AG09309 (cell line): ENCODE measurements at places on chromosomes 12 and 14.

DNA sequence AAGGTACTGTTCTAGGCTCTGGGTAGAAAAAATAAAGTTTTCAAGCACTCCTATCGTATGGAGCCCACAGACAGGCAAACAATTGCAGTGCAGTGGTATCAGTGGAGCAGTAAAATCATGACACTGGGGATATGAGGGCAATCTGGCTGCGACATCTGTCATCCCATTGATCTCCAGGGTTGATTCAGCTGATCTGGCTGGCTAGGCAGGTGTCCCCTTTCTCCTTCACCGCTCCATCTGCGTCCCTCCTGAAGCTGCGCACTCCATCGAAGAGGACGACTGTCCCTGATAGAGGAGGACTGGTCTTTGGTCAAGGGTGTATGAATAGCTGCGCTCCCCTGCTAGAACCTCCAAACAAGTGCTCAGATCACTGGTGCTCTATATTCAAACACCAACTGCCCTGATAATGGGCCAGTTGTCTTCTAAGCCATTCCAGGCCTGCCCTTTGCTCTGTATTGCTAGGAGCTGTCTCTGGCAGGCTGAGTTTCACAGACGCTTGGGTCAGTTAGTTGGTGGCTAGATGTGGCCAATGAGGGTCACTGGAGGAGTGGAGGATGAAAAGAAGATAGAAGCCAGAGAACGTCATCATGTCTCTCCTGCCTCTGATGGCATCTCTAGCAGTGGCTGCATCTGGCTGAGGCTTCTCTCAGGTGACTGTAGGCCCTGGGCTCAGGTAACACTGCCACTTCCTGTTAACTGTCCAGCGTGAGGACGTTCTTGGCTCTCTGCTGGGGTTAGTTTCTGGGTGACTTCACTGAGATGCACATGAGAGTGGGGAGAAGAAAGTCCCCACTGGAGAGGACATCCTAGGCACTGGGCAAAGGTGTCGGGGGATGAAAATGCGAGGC lies 205.0 kb upstream of the FOXN3 start:
- DNase-seq = no peak

DNA sequence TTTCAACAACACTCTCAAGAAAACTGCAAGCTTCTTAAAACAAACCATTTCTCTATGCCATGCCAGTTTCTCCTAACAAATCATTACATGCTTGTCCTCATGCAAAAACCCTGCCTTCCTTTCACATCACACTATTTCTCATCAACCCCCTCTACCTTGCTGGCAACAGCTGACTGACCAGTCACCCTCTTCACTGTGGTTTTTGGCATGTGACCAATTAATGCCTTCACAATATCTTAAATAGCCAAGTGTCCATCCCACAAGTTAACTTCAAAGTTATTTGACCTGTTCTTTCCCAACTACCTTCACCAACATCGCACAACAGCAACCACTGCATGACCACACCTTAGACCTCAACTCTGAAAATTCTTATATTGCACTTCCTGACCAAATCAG lies 159.6 kb downstream of the CEP128 start:
- DNase-seq = no peak

DNA sequence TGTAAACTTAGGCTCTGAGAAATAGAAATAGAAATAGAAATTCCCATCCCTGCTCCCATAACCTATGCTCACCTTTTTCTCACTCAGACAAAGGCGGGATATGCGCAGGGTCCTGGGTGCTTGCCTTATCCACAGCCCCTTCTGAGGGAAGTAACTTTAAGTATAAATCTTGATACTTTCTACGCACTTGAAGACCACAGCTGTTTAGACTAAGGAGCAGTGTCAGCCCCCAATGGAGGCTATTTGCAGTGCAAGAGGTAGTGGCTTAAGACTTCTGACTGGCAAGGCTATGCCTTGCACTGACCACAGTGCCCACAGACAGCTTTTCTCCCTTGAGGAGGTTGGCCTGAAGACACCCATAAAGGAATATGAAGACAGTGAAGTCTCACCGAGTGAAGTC lies 35.2 kb downstream of the ASCL1 start:
- DNase-seq = no peak

DNA sequence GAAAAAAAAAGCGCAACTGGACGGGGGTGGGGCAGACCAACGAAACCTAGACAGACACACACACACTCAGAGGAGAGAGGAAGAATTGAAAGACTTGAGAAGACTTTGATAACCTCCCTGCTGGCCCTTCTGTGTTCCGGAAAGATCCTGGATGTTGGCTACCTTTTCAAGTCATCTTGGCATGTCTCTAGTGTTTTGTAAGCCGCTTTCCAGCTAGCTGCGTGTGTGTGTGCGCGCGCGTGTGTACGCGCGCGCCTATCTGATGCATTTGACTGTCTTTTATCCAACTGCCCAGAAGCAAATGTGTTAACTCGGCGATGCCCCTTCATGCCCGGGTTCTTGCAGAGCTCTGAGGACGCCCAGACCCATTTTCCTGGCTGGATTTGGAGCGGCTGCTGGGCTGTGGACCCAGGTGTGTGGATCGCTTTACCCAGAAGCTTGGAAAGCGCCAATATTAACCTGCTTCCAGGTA lies 664 bp downstream of the LRFN5 start:
- no peak for DNase-seq

DNA sequence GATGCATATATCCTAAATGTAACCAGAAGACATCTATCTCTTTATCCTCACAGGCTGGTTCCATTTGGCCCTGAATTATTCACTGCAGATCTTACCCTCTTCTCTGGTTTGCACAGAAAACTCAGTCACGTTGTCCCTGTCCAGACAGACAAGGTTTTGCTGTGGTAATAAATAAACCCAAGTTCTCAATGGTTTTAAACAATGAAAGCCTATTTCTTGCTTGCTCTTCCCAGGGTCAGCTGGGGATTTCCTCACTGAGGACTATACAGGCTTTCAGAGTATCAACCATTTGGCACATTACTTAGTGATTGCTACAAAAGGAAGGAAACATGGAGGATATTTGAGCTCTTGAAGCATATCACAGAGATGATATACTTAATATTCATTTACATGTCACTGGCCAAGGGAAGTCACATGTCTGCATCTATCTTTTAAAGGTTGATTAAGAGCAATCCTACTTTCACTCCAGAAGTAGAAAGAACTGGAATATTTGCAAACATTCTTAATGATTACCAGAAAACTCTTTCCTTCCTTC lies 24.4 kb upstream of the E2F7 start:
- DNase-seq = no peak
